Right lung (tissue), 10 donors: ENCODE measurements at places on chromosomes 16 and 17.

DNA sequence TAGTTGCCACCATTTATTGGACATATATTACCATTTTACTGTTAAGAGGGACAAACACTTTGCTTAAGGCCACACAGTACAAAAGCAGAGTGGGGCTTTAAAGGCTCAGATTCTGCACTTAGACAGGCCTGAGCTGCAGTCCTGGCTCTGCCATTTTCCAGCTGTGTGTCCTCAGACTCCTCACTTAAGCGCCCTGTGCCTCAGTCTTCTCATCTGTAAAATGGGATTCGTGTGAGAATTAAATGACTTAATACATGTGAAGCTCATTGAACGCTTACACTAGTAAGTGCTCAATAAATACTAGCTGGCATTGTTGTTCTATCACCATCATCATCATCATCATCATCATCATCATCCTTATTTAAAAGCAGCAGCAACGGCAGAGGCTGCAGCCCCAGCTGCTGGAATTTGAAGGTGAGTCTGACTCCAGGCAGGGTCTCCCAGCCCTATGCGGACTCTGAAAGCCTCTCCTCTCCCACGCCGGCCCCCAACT is 445 bp upstream of the CACNG5 start:
- DNase-seq = no peak

DNA sequence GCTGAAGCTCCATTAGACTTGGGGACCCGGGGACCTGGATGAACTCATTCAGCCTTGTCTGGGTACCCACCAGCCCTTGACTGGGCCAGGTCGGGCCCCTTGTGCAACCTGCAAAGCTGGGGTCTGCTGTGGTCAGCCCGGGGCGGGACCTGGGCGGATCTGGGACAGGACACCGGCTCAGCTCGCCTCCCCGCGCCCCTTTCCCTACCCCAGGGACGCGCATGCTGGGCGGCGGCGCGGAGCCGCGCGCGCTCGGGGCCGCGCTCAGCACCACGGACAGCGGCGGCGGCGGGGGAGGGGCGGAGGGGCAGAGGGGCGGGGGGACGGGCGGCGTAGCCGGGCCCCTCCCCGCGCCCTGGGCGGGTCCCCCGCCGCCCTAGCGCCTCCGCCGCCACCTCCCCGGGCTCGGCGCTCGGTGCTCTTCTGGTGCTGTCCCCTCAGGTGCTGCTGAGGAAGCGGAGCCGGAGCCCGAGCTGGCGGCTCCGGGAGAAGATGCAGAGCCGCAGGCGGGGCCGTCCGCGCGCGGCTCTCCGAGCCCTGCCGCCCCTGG is 7.4 kb downstream of the ACD start:
- no peak for DNase-seq

DNA sequence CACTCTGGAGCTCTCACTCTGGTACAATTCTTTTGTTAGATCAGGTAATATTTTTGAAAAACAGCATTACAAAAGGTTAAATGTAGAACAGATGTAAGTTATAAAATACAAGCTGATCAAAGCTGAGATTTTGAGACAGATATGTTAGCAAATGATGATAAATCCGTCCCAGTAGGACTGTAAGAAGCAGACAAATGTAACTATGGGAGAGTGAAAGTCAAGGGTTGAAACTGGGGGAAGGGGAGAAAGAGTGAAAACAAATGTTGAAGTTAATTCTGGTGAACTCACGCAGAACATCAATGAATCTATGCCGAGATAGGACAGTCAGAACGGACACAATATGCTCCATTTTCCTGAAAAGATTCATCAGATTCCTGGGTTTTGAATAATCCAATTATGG is 298.9 kb upstream of the IRX5 start:
- no peak for DNase-seq

GRCh38 chr17:57499648-57500049 is 243.3 kb downstream of the MSI2 start:
- DNase-seq = no peak

DNA sequence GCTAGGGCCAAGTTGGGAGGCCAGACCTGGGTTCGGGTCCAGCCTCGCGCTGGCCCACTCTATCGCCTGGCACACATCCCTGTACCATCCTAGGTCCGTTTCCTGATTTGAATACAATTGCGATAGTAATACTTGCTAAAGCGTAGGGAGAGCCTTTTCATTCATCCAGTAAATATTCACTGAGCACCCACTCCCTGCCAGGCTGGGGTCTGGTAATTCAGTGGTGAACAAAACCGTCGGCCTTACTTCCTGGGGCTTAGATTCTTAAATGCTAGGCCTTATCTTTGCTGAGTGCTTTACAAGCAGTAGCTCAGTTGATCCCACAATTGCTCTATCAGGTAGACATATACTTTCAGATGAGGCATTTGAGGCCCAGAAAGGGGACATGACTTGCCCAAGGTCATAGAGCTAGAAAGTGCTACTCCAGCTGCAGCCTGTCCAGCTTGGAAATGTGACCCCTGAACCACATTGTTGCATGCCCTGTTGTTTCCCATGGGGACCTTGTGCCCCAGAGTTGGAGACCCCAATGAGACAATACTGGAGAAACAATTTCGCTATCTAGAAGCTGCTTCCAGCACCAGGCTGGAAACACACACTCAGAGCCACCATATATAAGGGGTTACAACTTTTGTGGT is 691 bp downstream of the USB1 start:
- DNase-seq = no peak
